ENCODE measurements at places on chromosomes 2 and 18. TPM values are rescaled to one million over a fixed set of nuclear protein-coding genes. Genes with fewer than 3 reads are reported as not detected.

The AMER3 gene
- not detected for total RNA-seq

The REG3G gene
- total RNA-seq = not detected

The TEX44 gene
- not detected for total RNA-seq

The HTR2B gene
- total RNA-seq = not detected

The RAB27B gene
- 2.2 TPM for total RNA-seq

- H3K27me3 ChIP-seq = no peaks in the 10 kb centered on the region
- peak; percentile 62 for DNase-seq
- H3K27ac ChIP-seq = peak overlapping the region; percentile 80
These were observed 22.8 kb upstream of the DAW1 start for GRCh38 chr2:227848586-227848985.

DNA sequence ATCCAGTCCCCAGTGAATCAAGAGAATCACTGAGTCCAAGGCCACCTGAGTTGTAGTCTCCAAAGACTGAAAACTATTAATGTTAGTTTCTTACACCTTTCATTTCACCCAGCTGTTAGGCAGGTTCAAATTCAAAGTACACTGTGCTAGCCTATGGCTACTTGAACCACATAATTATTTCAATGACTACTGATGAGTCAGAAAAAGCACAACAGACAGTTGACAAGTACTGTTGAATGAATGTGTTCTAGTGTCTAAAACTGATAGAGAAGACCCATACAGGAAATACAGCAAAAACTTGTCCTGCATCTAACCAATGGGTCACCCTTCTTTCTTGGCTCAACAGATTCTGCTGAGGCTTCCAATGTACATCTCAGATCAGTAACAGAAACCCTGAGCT, 160.9 kb downstream of the MYO5B start:
- H3K36me3 ChIP-seq = no peaks in the 10 kb centered on the region
- H3K27ac ChIP-seq = no peak overlapping the region
- no peaks in the 10 kb centered on the region for H3K27me3 ChIP-seq
- no peak for DNase-seq
- H3K4me3 ChIP-seq = no peak overlapping the region

GRCh38 chr2:133952896-133953295, 301.0 kb upstream of the MGAT5 start:
- H3K4me3 ChIP-seq = no peak overlapping the region
- no peak for DNase-seq
- no peaks in the 10 kb centered on the region for H3K27me3 ChIP-seq
- H3K36me3 ChIP-seq = no peaks in the 10 kb centered on the region
- no peak overlapping the region for H3K27ac ChIP-seq

- no peak overlapping the region for H3K4me3 ChIP-seq
- H3K27me3 ChIP-seq = no peaks in the 10 kb centered on the region
- DNase-seq = no peak
- no peaks in the 10 kb centered on the region for H3K36me3 ChIP-seq
- H3K27ac ChIP-seq = no peak overlapping the region
- no peaks in the 10 kb centered on the region for H3K4me1 ChIP-seq
These were observed 93.3 kb downstream of the ALPK2 start for GRCh38 chr18:58535340-58536201.

DNA sequence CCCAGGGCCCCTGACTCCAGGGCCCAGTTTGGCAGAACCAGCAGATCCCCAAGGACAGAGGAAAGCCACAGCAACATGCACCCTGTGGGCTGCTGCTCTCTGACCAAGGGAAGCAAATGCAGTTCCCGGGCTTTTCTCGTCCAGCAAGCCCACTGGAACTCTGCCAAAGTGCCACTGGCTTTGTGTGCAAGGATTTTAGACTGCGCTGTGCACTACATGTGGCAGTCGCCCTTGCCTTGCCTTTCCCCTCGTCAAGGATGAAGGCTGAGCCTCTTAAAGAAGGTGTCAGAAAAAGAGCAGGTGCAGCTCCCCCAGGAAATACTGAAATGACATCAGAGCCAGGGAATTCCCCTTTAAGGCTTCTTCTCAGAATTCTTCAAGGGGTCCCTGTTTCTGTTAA, 199.2 kb downstream of the TFCP2L1 start:
- H3K27ac ChIP-seq = no peak overlapping the region
- H3K36me3 ChIP-seq = no peaks in the 10 kb centered on the region
- no peak for DNase-seq
- no peaks in the 10 kb centered on the region for H3K4me1 ChIP-seq
- H3K4me3 ChIP-seq = no peak overlapping the region

- no peak overlapping the region for H3K27ac ChIP-seq
- H3K27me3 ChIP-seq = no peaks in the 10 kb centered on the region
- H3K4me3 ChIP-seq = no peak overlapping the region
- H3K4me1 ChIP-seq = peaks cover 27% of the 10 kb centered on the region
These were observed 41.8 kb downstream of the LDLRAD4 start for GRCh38 chr18:13260197-13260934.
